Cardiac muscle cell (in vitro differentiated cells and primary cell): ENCODE measurements at places on chromosomes 13 and 19. TPM values are rescaled to one million over a fixed set of nuclear protein-coding genes. Genes with fewer than 3 reads are reported as not detected.

DNA sequence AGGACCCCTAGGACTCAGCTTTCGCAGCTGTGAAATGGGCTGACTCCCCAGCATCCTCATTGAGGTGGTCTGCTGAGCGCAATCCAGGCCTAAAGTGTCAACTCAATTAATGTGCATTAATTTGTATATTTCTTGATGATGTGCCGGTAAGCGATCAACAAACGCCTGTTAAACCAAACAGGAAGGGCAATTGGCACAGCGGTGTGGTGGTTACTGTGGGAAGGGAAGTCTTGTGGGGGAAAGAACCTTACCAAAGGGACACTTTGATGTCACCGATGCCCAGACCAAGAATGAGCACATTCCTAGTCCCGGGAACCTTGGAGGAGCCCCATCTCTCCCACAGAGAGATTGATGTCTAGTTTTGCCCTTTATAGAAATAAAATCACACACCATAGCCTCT, 1.6 kb downstream of the JAK3 start:
- no peak for DNase-seq

- DNase-seq: no peak
These were observed 3.7 kb upstream of the TUBA3C start for GRCh38 chr13:19185086-19185864.

- DNase-seq: no peak
These were observed 31.5 kb downstream of the KLF5 start for GRCh38 chr13:73090116-73090822.

DNA sequence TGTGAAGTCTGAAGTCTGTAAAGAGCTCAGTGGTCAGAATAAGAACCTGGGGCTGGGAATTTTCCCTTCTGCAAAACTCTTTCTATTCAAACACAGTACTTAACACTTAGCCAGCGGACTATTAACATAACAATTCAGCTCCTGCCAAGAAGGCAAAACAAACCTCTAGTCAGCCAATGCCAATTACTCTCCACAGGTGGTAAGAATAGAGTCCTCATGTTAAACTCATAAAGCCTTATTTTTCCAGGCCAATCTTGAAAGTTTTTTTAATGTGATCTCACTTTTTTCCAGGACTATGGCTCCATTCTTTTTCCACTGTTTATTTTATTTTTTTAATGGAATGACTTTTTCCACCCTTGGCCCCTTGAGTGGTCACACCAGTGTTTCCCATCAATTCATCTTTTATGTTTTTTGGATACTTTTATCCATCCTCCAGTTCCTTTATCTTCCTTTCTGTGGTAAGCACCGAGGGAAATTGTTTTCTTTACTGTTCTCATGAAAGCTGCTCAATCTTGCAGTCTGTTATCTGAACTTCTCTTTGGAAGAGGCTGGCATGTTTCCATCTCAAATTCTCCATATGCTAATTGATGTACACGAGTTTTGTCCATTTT, 217.3 kb downstream of the LHFPL6 start:
- peak; percentile 74 for DNase-seq

GRCh38 chr13:100513171-100513570, 75.4 kb downstream of the GGACT start:
- no peak for DNase-seq

GRCh38 chr19:10430505-10431253, 10.3 kb downstream of the PDE4A start:
- DNase-seq: peak; percentile 30

DNA sequence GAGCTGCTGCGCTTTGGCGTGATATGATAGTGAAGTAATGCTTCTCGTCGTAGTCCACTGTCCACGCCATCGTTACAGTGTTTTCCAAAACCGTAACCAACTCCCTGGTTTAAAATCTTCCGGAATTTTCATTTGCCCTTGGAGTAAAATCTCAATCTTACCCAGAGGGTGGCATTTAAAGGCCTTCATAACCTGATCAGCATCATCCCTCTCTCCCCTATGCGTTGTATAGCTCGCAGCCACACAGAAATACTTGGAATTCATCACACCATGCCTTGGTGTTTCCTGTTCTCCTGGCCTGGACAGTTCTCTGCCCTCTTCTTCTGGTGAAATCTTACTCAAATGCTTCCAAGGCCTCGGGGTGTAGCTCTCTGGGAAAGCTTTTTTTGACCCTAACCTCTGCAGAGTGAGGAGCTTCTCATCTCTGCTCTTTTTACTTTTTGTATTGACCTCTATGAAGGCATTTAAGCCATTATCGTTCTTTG, 839 bp downstream of the MPHOSPH8 start:
- peak; percentile 50 for DNase-seq

DNA sequence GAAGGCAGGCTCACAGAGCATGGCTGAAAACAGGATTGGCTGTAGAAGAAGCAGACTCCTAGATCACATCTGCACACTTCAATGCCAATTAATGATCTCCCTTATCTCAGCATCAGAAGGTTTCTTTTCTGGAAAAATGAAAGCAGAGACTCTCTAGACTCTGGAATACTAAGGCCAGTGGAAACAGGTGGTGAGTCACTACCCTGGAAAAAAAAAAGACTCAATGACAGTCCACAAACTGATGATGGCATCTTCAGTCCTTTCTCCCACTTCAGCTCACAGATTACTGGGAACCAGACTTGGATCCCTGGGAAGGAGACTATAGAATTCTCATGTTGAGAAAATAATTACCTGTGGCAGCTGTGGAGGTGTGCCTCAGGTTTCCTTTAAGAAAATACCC, 47.5 kb upstream of the MBNL2 start:
- DNase-seq: no peak

DNA sequence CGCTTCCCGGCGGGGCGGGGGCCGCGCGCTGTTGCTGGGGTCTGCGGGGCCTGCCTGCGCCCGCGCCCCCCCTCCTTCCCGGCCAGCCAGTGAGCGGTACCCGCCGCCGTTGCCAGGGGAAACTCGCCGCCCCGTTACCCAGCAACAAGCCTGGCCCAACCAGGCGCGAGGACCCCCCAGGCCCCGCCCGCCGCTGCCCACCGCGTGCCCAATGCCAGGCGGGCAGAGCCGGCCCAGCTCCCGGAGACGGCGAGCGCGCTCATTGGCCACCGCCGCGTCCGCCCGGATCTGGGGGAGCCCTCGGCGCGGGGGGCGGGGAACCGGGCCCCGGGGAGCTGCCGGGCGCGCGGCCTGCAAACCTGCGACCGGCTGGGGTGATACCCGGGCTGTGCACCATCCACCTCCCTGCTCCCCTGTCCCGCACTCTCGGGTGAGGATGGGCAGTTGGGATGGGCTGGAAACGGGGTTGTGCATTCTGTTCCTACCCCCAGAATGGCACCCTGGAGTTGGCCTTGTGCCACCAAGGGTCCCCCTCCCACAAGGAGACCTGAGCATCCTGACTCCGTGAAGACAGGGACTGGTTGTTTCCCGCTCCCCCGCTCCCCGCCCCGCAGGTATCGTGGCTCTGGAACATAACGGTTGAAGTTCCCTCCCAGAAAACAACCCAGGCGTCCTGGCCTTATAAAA, 8.8 kb upstream of the BBC3 start:
- DNase-seq: peak; percentile 59

DNA sequence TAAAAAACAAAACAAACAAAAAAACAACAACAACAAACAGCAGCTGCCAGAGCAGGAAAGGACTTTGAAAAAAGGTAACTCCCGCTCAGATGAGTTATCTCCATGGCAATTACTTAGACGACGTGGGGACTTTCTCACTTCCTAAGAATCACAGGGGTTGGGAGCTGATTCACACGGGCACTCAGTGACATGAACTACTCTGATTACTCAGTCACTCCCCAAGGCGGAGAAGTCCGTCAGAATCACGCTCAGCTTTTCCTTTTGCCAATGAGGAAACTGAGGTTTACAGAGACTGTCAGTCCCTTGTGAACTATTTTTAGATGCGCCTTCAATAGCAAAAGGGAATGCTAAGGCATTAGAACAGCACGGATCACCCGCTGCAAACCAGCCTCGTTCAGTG, 32.3 kb upstream of the MATK start:
- DNase-seq: peak; percentile 16

DNA sequence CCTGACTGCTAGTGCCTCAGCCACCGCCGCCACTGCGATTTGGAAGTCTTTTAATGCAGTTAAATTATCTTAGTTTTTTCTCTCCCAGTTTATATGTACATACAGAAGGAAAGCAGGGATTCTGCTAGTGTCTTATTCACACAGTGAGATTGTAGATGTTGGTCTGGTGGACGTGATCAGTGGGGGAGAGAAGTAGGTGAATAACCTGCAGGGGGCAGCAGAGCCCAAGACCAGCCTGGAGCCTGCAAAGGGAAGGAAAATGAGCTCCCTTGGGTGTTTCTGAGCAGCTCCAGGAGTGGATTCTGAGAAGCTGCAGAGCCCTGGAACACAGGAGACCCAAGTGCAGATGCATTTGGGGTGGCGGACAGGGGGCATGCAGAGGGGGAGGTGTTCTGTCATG, 26.3 kb downstream of the ZNF844 start:
- peak; percentile 78 for DNase-seq

- no peak for DNase-seq
These were observed 228.9 kb upstream of the IRS2 start for GRCh38 chr13:110015253-110015652.

- peak; percentile 57 for DNase-seq
These were observed 77.9 kb downstream of the TRPC4 start for GRCh38 chr13:37791699-37792098.

- peak; percentile 78 for DNase-seq
These were observed 237.6 kb upstream of the IRS2 start for GRCh38 chr13:110023729-110024644.

- DNase-seq: peak; percentile 25
These were observed 109.5 kb upstream of the FNDC3A start for GRCh38 chr13:48866249-48866648.

DNA sequence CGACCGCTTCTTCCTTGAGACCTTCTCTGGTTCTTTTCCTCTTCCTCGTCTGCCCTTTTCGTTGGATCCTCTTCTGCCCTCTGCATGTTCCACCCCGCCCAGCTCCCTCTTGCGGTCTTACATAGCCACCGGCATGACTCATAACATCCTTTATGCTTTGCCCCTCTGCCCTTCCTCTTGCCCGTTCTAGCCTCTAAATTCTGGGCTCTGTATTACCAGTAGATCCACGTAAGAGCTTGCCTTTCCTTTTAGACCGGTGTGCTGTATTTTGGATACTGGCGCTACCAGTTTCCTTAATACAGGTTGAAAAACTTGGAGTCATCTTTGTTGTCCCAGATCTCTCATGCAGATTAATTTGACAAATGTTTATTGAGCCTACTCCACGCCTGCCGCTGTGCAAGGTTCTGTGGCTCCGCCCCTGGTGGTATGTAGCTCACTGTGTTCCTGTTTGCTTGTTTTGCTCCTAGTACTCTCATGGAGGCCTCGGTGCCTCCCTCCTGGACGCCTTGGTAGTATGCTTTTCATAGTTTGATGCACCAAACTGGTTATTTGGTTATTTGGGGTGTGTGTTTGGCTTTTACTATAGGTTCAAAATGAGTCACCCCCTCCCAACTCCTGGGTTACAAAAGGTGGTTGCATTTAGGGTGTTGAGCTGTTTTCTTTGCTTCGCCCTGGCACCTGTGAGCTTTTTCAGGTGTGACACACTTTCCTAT, 1.7 kb downstream of the GTF3A start:
- peak; percentile 43 for DNase-seq

DNA sequence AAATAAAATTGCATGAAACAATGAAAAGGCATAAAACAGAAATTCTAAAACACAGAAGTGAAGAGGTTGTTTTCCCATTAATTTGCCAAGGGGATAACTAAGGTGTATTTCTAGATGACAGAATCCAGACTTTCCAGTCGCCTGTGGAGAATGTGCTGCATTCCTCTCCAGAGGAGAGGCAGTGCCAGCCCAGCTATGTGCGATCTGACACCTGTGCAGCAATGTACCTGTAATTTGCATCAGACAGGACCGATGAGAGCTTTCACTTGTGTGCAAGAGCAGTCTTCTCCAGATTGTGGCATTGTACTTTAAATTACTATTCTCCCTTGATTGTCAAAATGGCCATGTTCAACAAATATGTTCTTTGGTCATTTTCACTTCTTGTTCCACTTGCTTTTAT, 1037.9 kb downstream of the EFNB2 start:
- no peak for DNase-seq

Gene ZNF665
- 1.4 and 5.2 TPM in 2 replicates for total RNA-seq

Gene EBI3
- not detected in 2 replicates for total RNA-seq

Gene NLRP11
- total RNA-seq: not detected in 2 replicates

Gene CEACAM16
- total RNA-seq: not detected in 2 replicates

Gene RASGRP4
- total RNA-seq: 0.80 TPM in 1 of 2 replicates, not detected in the other

Gene SIRT6
- 29.5 and 34.2 TPM in 2 replicates for total RNA-seq

Gene SBSN
- total RNA-seq: 0.15 TPM in 1 of 2 replicates, not detected in the other

Gene CATSPERD
- 0.11 TPM in 1 of 2 replicates, not detected in the other for total RNA-seq

Gene CTU1
- total RNA-seq: 13.5 and 13.8 TPM in 2 replicates

Gene PEAK3
- 0.48 TPM in 1 of 2 replicates, not detected in the other for total RNA-seq

Gene ZNF468
- total RNA-seq: 19.9 and 23.0 TPM in 2 replicates
